Myocyte (in vitro differentiated cells): ENCODE measurements at places on chromosomes 5 and 9. TPM values are rescaled to one million over a fixed set of nuclear protein-coding genes. Genes with fewer than 3 reads are reported as not detected.

GRCh38 chr9:971901-972500, 4.5 kb upstream of the DMRT3 start:
- DNase-seq = no peak

GRCh38 chr9:92508018-92508820, 25.9 kb upstream of the ASPN start:
- DNase-seq = no peak

GRCh38 chr9:13083366-13083765, 196.1 kb downstream of the MPDZ start:
- DNase-seq = no peak

DNA sequence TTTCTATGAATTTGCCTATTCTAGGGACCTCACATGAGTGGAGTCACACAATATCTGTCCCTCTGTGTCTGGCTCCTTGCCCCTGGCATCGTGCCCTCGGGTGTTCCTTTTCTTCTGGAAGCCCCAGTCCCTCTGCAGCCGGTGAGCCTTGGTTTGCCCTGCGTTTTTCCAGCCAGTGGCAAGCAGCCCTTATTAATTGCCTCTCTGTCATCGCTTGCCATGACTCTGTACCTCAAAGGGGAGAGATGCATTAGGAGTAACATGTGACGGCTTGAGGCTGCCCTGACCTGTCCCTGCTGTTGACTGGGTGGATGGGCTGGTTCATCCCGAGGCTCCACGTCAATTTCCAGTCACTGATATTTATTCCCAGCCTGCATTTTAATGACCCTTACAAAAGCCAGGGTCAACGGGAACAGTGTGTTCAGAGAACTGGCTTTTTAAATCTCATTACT, 87.3 kb downstream of the CFAP90 start:
- DNase-seq = no peak

Gene SLC6A3
- 0.16 TPM in 1 of 2 replicates, not detected in the other for total RNA-seq

Gene FBXO38
- total RNA-seq = 46.0 and 56.8 TPM in 2 replicates

Gene SH3RF2
- total RNA-seq = 1.1 and 1.9 TPM in 2 replicates
